ENCODE measurements at places on chromosomes 16 and 17. TPM values are rescaled to one million over a fixed set of nuclear protein-coding genes. Genes with fewer than 3 reads are reported as not detected.
A peak's percentile ranks its signal among the peaks of the same experiment; 100 is the strongest.

Gene OTOP3
- not detected for total RNA-seq

Gene KRT16
- total RNA-seq, result not detected

Gene TNS4
- total RNA-seq, result not detected

Gene TEDC2
- 1.0 TPM for total RNA-seq

Gene YBX2
- 0.75 TPM for total RNA-seq

Gene CDH11
- 9.7 TPM for total RNA-seq

DNA sequence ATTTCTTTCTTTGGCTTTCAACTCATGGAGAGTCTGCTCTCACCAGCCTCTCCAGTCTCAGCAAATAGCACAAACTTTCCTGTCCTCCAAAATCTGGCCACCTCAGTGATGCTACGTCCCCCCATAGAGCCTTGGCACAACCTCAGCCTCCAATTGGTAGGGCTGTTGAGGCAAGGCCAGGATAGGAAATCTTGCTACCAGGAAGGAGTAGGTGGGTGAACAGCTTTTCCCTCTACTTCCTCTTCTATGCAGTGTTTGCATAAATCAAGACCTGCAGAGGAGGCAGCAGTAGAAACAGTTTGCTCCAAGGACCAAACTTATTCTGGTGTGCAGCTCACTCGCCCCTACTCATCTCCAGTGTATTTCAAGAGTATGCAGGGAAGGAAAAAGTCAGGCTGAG lies 701 bp upstream of the DPEP2 start:
- no peak for DNase-seq

DNA sequence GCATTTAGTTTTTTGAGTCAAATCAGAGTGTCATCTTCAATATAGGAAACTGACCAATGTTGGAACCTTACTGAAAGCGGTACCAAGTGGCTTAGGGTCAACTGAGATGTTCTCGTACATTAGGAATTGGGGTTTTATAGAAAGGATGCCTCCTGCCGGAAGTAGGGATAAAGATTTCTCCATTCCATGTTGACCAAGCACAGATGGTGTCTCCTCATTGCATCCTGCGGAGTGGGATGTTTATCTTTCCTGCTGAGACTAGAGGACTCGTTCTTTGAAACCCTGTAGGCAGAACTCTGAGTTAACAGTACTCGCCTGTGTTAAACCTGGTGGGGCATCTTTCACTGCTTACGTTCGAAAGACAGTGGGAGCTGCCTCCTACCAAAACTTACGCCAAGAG lies 1.4 kb downstream of the SHISA6 start:
- DNase-seq, result no peak

GRCh38 chr16:49763826-49764225 lies 92.1 kb downstream of the ZNF423 start:
- peak; percentile 1 for DNase-seq

DNA sequence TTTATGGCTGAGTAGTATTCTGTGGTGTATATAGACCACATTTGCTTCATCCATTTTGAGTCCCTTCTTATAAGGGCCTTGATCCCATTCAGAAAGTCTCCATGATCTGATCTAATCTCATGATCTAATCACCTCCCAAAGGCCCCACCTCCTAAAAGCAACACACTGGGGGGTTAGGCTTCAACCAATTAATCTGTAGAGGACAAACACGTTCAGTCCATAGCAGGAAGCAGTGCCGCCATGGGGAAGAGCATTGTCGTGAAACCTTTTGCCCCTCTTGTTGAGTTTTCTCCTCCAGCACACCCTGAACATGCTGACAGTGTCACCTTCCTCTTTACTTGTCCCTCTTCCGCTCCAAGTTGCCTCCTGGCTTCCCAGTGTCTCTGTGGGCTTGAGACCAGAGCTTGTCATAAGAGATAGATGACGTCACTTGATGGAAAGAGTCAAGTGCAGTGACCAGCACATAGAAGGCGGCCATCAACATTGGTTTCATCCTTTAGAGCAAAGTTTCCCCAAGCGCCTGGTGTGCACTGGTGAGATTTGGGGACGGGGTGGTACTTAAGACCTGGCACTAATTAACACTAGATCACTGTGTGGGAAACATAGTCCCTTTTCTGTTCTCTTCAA lies 74.1 kb downstream of the PRKCB start:
- no peak for DNase-seq

DNA sequence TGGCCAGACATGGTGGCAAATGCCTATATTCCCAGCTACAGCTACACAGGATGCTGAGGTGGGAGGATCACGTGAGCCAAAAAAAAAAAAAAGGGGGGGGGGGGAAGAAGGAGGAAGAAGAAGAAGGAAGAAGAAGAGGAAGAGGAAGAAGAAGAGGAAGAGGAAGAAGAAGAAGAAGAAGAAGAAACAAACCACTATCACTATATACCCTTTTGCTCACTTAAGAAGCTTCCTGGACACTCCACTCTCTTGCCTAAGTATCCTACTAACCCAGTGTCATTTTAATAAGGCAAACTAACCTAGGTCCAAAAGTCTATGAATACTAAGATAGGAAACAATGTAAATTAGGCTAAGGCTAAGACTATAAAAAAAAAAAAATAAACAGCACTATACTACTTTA lies 54.8 kb downstream of the GPATCH8 start:
- DNase-seq, result no peak

DNA sequence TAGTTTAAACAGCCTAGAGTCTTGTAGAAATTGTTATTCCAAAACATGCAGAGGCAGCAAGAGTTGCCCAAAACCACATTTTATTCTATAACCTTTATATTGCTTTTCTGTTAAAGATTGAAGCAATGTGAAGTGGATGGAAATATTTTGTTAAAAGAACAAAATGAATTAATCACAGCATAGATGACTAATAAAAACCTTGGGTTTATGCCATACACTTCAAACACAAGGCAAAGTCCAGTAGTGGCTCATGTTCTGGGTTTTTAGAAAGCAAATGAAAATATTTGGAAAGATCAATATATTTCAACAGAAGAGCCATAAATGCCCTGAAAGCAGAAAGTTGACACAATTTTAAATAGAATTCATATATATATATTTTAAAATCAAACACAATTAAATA lies 36.7 kb upstream of the ULK2 start:
- no peak for DNase-seq

- no peak for DNase-seq
These were observed 14.6 kb downstream of the SPNS3 start for GRCh38 chr17:4448197-4448980.

DNA sequence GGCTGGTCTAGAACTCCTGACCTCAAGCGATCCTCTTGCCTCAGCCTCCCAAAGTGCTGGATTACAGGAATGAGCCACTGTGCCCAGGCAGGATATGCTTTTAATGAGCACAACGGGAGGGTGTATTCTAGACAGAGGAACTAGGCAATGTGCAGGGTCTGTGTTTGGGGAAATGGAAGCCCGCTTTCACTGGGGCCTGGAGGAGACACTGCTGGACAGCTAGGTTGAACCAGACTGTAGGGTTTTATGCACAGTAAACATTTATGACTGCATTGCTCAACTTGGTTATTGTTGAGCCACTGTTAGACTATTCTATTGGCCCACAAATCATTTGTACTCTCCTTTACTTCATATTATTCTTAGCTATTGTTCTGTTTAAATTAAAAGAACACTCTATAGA lies 10.2 kb upstream of the SIAH1 start:
- DNase-seq, result no peak

DNA sequence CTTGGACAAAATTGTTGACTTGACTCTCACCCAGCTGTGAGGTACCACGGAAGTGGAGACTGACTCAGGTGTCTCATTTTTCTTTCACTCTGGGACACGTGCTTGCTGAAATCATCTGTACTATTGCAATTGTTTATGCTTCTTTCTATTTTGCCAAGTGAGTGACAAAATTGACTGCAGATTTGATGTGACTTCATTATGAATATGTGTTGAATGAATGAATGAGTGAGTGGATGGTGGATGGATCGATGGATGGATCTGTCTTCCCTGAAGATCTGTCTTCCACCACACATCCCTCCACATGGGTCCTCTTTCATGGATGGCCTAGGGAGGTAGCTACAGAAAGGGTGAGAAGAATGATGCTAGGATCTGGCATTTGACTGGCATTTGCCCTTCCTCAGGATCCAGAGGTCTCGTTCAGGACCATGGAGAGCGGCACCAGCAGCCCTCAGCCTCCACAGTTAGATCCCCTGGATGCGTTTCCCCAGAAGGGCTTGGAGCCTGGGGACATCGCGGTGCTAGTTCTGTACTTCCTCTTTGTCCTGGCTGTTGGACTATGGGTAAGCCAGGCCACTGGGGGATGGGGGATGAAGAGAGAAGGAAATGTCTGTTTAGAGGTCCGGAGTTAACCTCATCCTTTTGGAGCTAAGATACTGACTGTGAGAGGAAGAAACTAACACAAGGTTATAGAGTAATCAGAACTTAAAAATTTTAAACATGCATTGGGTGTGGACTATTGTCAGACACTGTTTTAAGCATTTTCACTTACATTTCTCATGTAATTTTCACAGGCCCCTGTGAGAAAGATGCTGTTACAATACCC lies 12.7 kb downstream of the SLC5A11 start:
- peak; percentile 59 for DNase-seq

DNA sequence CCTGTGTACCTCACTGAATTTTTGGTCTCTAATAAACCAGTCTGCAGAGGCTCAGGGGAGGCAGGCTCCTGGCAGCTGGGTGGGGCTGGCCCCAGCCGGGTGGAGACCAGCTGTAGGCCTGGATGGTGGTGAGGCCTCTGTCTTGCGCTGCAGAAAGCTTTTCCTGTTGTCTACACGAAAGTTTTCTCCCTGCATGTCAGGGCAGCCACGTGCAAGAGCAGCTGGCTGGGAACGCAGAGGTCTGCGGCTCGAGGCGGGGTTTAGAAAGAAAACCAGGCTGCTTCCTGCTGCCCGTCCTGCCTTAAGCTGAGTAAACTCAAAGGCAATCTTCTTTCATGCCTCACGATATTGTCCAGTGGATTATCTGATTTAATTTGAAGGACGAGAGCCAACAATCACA lies 2.4 kb downstream of the SERPINF1 start:
- peak; percentile 87 for DNase-seq

GRCh38 chr17:34909040-34909439 lies 52.2 kb downstream of the CCT6B start:
- DNase-seq, result no peak

DNA sequence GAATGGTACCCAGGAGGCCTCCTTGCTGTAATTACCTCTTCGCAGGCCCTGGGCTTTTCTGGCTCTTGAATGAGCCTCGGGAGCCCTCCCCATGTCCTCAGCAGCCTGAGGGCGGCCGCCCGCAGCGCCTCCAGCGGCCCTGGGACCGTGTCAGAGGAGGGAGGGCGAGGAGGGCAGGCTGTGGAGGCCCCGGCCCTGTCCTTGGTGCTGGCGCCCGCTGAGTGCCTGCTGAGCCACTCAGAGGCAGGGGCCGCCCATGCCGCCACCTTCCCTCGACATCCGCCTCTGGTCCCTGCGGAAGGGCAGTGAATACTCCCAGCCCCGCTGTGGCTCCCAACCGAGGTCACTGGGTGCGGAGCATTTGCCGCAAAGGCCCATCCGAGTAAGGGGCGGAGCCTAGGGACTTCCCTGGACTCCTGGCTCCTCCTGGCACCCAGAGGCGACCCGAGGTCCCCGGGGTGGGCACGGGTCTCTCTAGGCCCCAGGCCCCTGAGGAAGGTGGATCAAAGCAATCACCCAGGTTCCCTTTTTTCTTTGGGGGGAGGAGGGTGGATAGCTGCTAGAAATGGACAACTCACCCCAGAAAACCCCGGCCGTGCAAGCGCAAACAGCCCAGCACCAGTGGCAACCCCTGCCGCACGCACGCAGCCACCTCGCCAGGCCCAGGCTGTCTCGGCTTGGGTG lies 2.8 kb downstream of the RBFOX3 start:
- DNase-seq, result no peak

DNA sequence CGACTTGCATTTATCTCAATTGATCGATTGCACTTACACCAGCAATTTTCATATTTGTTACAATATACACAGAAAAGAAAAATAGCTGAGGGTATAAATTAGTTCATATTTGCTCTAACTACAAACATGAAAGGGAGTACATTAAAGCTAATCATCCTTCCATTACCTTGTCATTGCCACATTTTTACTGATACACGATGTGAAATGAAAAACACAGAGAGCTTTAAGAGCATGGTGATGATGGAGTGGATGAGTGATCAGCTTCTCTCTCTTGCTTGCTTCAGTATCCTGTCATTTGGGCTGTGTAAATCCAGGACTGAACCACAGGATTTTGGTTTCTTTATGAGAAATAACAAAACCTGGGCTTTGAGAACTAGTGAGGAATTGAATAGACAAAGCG lies 1207.5 kb upstream of the GOT2 start:
- no peak for DNase-seq

- DNase-seq, result no peak
These were observed 1403.8 kb upstream of the GOT2 start for GRCh38 chr16:60137891-60138290.
